Body of pancreas (tissue), 4 donors: ENCODE measurements at places on chromosomes 4 and X. TPM values are rescaled to one million over a fixed set of nuclear protein-coding genes. Genes with fewer than 3 reads are reported as not detected.

The KDR gene
- total RNA-seq, result 12.9 TPM

The RTL3 gene
- total RNA-seq, result not detected

The PNMA6A gene
- 1.3 TPM for total RNA-seq

The PROM1 gene
- 24.6 TPM for total RNA-seq

The CCKAR gene
- total RNA-seq, result not detected

The SPANXB1 gene
- total RNA-seq, result not detected

The TMEM156 gene
- total RNA-seq, result 2.9 TPM

The ATXN3L gene
- total RNA-seq, result not detected

The FAM47A gene
- total RNA-seq, result not detected

The ABCG2 gene
- 2.1 TPM for total RNA-seq

The ESX1 gene
- not detected for total RNA-seq
